ENCODE measurements at places on chromosomes 2 and 18. TPM values are rescaled to one million over a fixed set of nuclear protein-coding genes. Genes with fewer than 3 reads are reported as not detected.
A peak's percentile ranks its signal among the peaks of the same experiment; 100 is the strongest.

DNA sequence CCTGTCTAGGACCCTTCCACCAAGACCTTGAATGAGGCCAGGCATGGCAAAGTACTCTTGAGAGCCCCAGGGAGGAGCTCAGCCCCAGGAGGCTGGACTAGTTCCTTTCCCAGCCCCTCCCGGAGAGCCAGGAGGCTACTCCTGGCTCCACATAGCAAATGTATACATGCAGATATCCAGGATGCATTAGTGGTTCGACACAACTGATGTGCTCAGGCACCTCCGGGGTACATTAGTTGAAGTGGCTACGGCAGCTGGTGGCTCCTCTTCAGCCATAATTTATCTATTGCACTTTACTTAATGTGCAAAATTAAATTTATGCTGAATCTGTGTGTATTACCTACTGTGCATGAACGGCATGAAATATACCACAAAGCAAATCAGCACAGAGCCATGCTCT lies 182.8 kb upstream of the MEIS1 start:
- no peak for DNase-seq

The GULP1 gene
- 6.2 TPM for total RNA-seq

The ARMC9 gene
- total RNA-seq = 7.4 TPM

The MOCOS gene
- total RNA-seq = 0.66 TPM

DNA sequence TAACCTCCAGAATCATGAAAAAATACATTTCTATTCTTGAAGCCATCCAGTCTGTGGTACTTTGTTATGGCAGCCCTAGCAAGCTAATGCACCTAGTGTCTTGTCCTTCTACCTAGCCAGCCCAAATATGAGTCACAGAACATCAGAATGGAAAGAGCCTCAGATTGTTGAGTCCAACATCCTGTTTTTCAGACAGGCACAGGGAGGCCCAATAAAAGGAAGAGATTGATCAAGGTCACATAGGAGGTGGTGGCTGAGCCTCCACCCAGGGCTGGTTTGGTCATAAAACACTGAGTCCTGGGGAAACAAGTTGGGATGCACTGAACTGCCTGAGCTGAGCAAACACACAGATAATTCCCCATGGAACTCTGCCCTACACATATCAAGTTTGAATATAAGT lies 195.5 kb downstream of the TTC32 start:
- no peak for DNase-seq

The ARHGEF4 gene
- not detected for total RNA-seq

DNA sequence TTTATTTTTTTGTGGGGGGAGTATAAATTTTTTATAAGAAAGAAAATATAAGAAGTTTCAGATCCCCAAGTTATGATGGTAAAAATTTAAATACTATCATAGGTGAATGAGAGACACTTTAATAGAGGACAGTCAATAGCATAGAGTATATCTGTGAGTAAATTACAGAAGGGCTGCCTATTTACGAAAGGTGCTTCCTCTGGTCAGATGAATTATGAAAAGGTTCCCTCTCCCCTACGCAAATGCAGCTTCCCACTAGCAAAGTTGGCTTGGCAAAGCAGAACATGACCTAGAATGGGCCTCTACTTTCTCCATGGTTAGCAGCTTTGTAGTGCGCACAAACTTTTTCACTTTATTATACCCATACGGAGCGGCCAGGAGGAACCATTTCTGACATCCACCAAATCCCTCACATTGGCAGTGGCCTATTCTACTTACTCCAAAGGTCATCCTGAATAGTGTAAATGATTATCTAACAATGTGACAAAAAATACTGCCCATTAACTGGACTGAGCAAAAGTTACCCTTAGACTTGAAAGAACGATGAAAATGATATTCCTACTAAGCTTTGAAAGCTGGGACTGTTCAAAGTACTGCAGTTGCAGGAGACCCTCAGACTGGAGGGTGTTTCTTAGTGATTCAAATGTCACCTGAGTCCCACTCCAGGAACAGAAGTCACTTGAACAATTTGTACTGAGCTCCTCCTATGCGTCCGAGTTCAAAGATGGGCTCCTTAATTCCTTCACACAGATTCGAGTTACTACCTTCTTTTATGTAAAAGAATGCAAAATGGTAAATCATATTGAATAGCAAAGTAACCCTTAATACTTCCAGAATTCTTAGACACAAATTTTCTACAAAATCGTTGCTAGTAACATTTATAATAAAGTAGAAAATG lies 148.5 kb downstream of the NOL4 start:
- no peak for DNase-seq

DNA sequence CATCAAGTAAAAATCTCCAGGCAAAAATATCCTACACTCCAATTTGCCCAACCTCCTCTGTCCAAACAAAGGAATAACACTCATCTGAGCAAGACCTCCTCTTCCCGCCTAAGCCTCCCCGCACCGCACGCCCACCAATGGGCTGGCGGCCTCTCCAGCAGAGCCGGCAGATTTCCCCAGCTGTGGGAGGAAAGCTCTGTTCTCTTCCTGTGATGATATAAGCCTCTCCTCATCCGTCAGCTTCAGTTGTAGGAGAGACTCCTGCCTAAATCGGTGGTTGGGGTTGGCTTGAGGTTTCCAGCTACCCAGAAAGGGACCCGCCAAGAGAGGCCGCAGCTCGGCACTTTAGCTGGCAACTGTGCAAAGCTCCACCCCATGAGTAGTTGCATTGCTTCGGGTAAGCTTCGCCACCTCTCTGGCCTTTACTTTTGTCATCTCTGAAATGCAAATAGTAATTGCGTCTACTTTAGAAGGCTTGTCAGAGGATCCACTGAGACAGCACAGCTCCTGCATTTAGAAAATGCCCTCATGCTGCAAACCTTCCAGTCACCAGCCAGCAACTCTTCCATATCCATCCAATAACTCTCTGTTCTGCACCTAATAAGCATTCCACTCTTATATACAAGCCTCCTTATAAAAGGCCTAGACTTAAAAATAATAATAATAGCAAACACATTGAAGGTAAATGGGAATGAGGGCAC lies 146.4 kb downstream of the MYT1L start:
- no peak for DNase-seq

- DNase-seq = no peak
Observed at GRCh38 chr2:159639071-159639470, 22.7 kb upstream of the BAZ2B start.

DNA sequence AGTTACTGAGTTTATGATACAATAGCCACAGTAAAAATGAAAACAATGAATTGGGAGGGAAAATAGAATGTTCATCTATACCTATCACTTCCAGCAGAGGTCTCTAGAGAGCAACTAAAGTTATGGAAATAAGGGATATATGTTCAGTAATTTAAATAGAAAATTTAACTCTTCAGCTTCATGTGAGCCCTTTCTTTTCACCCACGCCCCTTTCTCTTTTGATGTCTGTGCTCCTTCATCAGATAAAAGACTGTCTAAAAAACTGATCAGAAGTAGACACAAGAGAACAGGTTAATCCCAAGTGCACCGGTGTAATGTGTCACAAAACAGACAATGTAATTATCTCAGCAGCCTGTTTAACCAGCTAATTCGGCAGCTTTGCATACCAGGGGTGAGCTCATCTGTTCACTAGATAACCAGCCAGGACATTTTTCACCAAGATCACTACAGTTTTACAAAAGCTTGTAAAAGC lies 238.5 kb upstream of the ERBB4 start:
- DNase-seq = no peak

The NTSR2 gene
- total RNA-seq = not detected

GRCh38 chr18:45505497-45506206 lies 109.6 kb upstream of the SLC14A2 start:
- no peak for DNase-seq

The CHRNG gene
- total RNA-seq = not detected

- DNase-seq = no peak
Observed at GRCh38 chr18:65425366-65425765, 325.4 kb upstream of the CDH7 start.

The DCC gene
- total RNA-seq = 0.57 TPM

- peak; percentile 33 for DNase-seq
Observed at GRCh38 chr2:130749641-130750040, 5.7 kb upstream of the AMER3 start.

DNA sequence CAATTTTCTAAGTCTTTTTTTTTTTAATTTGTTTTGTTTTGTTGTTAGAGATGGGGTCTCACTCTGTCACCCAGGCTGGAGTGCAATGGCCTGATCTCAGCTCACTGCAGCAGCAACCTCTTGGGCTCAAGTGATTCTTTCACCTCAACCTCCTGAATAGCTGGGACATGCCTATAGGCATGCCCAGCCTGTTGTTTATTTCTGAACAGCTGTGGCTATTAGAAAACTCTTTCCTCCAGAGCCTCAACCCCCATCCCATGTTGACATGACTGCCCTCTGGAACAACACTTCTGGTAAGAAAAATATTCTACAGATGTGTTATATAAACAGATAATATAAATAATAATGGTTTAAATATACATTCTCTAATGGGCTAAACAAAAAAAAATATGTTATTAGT lies 44.4 kb upstream of the TWSG1 start:
- no peak for DNase-seq

GRCh38 chr18:57087644-57088376 lies 59.1 kb upstream of the BOD1L2 start:
- DNase-seq = no peak

DNA sequence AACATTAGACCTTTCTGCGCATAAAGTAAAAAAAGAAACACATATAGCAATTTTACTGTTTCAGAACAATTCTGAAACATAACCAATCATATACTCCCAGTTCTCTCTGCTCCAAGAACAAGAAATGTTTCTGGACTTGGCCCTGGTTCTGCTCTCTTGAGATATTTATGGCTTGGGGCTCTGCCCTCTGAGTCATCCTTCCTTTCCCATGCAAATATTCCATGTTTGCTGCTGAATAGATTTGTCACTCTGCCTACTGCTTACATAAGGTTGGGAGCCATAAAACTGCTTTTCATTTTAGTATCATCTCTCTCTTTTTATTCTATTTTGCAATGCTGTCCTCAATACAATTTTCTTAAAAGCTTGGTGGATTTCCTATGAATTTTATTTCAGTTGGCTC lies 499.6 kb upstream of the ACVR2A start:
- DNase-seq = no peak

DNA sequence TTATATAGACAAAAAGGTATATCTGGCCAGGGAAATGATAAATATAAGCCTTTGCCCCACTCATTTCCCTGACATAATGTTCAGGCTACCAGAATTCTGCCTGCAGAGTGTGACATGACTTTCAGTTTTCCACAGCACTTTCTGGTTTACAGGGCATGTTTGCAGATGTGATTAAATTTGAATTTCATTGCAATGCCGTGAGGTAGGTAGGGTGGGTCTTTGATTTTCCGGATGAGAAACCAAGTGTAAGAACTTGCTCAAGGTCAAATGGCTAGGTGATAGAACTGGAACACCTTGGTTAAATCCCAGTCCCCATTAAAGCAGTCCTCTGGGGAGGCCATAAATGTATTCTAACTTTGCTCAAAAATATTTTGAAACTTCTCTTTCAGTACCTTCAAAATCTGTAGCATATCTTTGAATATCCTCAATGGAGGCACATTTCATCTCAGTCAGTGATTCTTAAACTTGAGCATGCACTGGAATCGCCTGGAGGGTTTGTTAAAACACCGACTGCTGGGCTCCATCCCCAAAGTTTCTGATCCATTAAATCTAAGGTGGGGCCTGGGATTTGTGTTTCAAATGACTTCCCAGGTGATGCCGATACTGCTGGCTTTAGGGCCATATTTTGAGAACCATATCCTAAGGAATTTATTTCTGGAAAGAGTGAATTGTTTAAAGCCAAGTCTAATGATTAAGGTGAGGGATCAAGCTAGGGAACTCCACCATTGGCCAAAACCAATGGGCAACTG lies 35.0 kb downstream of the MRPL33 start:
- DNase-seq = no peak

DNA sequence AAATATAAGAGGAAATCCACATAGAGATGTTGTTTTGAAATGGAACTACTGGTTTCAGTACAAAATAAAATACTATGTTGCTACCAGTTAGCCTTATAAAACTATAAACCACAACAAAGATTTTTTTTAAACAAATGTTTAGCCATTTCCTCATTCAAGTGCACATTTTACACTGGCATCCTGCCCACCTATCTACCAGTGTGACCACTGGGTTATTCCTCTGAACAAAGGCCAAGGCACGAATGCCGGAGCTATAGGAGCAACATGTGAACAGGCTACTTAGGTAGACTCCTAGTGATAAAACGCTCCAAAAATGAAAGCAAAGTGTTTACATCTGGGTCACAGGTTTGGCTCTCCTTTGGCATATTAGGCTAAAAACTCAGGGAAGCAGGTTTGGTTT lies 31.8 kb upstream of the SULT1C4 start:
- no peak for DNase-seq

The LCLAT1 gene
- 23.3 TPM for total RNA-seq

- no peak for DNase-seq
Observed at GRCh38 chr2:134141598-134142340, 112.1 kb upstream of the MGAT5 start.

The LINC00305 gene
- not detected for total RNA-seq

The CFAP65 gene
- not detected for total RNA-seq

The HOXD4 gene
- total RNA-seq = 7.1 TPM

The ALLC gene
- not detected for total RNA-seq

DNA sequence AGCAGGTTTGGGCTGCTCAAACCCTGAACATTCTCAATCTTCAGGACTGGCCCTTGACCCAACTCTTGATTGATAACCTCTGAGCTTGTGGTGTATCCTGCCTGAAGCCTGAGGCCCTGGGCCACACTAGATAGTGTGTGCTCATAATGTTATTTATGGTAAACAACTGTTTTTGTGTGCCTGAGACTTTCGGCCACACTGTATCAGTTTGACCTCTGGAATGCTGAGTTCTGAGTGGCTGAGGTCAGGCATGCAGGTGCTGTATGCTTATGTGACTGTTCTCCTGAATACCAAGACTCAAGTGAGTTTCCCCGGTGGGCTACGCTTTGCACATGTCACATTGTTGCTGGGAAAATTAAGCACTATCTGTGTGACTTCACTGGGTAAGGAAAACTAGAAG lies 82.2 kb upstream of the RMP24 start:
- no peak for DNase-seq

DNA sequence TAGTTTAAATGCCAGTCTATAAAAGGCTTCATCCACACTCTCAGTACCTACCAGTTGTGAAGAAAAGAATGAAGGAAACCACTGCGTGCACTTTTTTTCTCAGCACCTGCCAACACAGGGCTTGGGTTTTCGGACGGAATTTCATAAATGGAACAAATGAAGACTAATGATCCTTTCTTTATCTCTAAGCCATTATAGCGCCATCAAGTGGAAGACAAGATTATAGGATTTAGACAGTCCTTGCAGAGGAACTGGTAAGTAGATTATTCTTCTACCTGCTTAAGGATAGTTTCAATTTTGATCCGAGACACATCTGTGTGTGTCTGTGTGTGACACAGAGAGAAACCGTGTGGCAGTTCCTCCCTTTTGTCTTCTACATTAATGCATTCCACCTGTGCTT lies 245.6 kb downstream of the NRXN1 start:
- no peak for DNase-seq

The TMEM198 gene
- total RNA-seq = 1.5 TPM

The EFR3B gene
- 8.1 TPM for total RNA-seq

- DNase-seq = no peak
Observed at GRCh38 chr2:20093263-20094141, 42.1 kb upstream of the LAPTM4A start.

The HOXD9 gene
- total RNA-seq = 3.6 TPM
